ENCODE measurements at places on chromosomes 3 and 15.
A peak's percentile ranks its signal among the peaks of the same experiment; 100 is the strongest.

GRCh38 chr3:46030626-46031025, 3.3 kb upstream of the XCR1 start:
- no peak for DNase-seq

- DNase-seq: no peak
Observed at GRCh38 chr3:136161516-136161915, 34.6 kb downstream of the MSL2 start.

GRCh38 chr3:106428565-106428994, 559.8 kb upstream of the CBLB start:
- DNase-seq: no peak

GRCh38 chr3:33402936-33403335, 37.3 kb downstream of the UBP1 start:
- no peak for DNase-seq

- DNase-seq: no peak
Observed at GRCh38 chr3:101878589-101878988, 29.3 kb downstream of the NFKBIZ start.

DNA sequence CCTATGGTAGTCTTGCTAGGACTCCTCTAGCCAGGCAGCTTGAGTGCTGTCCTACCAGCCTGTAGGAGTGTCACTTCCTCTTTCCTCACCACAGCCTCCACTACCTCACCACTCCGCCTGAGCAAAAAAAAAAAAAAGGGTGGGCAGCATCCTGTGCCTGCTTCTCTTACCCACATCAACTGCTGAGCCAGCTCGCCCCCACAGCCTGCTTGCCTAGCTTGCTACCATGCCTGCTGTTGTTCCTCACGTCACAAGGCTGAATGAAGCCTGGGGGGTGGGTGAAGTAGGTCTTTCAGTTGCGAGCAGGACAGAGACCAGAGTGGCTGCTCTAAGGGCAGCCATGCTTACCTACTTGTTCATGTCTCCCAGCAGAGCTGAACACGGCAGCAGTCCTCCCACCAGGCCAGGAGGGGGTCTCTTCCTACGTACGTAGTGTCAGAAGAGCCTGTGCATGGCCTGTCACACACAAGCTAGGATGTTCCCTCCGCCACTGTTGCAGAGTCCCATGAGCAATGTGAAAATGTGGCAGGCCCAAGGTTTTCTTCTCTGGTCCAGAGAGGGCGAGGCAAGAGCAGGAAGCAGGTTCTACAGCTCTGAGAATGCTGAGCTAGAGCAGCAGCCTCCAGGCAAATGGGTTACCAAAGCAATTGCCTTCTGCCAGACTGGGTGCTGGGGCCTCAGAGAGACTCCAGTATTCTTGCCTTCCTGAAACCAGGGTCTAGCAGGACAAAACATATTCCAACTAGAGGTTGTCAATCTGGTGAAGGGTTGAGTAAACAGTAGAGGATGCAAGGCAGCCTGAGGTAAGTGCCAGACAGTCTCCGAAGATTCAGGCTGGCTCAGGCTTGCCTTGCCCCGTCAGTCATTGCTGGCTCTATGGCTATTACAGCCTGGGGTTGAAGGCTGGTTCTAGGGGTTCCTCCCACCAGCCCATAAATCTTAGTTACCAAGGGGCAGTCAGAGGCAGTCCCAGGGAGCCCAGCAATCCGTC, 8.1 kb downstream of the PPM1M start:
- DNase-seq: peak; percentile 39

DNA sequence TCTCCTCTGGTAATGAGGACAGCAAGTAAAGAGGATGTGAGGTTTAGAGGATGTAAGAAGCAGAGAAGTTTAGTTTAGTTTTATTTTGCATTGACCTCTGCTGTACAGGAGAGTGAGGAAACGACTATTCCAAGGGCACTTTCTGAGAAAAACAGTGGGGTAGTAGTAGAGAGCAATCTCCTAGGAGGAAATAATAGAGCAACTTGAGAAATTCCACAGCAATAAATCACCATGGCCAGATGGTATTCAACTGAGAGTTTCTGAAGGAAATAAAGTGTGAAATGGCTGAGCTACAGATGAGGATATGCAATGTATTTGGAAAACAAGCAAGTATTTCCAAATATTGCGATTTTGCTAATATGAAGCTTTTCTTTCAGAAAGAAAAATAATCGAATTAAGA, 118.9 kb downstream of the DPH6 start:
- no peak for DNase-seq

DNA sequence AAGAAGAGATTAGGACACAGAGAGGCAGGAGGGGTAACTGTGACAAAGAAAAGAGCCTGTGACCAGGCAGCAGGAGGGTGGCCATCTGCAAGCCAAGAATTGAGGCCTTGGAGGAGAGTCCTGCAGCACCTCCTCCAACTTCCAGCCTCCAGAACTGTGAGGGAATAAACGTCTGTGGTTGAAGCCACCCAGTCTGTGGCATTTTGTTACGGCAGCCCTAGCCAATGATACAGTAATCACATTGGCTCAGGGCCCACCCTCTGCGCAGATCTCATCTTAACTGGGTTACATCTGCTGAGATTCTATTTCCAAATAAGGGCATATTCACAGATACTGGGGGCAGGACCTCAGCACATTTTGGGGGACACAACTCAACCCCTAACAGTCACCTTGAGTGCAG, 11.3 kb downstream of the SELENOS start:
- no peak for DNase-seq

GRCh38 chr3:35772381-35773015, 133.2 kb downstream of the ARPP21 start:
- DNase-seq: no peak

DNA sequence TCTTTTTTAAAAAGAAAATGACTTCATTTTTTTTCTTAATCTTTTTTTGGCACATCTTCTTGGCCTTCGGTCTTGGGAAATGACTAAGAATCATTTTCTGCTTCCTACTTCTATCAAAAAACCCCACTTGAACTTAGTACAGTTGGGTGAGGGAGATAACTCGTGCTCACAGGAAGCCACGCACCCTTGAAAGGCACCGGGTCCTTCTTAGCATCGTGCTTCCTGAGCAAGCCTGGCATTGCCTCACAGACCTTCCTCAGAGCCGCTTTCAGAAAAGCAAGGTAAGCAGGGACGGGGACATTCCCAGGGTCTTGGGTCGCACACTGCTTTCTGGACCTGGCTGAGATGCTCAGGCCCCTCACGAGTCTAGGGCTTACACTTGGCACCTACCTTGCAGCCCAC, at the start of gene CCR4:
Gene CCR4, plus strand, starts transcription at position 235 of the 402 bp plus-strand sequence. CDS start 1,779 bp downstream, outside the sequence.
- no peak for DNase-seq

GRCh38 chr3:51974277-51974962, 444 bp upstream of the ABHD14A start:
- DNase-seq: no peak

GRCh38 chr3:56800130-56800831, 1.5 kb downstream of the ARHGEF3 start:
- DNase-seq: no peak

Data from activated gamma-delta T cell (primary cell).